ENCODE measurements at places on chromosomes 11 and 22.

- no peak for DNase-seq
These were observed 23.8 kb upstream of the HIKESHI start for GRCh38 chr11:86278226-86278625.

GRCh38 chr11:75214411-75214821 is 26.2 kb upstream of the TPBGL start:
- peak; percentile 67 for DNase-seq

GRCh38 chr11:73869332-73869949 is 7.2 kb downstream of the COA4 start:
- DNase-seq = no peak

DNA sequence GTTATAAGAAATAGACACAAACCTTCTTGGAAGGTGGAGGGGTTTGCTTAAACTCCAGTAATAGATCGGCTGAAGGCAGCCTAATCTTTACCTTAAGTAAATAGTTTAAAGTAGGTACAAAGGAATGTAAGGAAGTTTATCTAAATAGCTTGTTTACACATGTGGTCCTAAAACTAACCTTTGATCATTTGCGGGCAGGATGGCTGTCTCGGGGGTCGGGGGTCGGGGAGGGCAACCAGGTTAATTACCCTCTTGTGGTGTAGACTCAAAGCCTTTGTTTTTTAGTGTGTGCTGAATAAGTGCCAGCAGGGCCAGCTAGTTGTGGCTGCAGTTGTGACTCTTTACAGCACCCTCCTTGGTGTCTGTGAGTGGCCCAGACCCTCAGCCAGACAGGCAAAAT is 256.9 kb upstream of the SESN3 start:
- no peak for DNase-seq

GRCh38 chr22:44567846-44568493 is 69.9 kb upstream of the RTL6 start:
- peak; percentile 53 for DNase-seq

GRCh38 chr11:66313321-66314185 is 3.3 kb downstream of the CD248 start:
- no peak for DNase-seq
